Urinary bladder (tissue), 4 donors: ENCODE measurements at places on chromosomes 1 and 21.

GRCh38 chr1:172252321-172252720 lies 168.2 kb upstream of the C1orf105 start:
- DNase-seq = no peak

DNA sequence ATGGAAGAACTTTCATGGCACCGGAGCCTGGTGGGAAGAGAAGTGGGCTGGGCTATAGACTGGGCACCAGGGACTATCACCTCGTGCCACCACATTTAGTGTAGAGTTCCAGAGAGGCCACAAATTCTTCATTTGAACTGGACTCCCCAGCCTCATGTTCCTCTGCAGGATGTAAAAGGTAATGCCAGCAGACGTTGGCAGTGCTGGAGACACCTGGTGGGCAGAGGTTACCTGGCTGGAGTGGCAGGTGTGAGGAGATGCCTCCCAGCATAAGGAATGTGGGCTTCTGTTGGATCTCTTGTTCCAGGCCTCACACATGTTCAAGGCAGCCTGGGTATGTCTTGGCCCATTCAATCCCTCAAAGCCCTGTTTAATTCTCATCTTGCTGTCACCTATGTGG lies 35.2 kb downstream of the TEX35 start:
- no peak for DNase-seq

DNA sequence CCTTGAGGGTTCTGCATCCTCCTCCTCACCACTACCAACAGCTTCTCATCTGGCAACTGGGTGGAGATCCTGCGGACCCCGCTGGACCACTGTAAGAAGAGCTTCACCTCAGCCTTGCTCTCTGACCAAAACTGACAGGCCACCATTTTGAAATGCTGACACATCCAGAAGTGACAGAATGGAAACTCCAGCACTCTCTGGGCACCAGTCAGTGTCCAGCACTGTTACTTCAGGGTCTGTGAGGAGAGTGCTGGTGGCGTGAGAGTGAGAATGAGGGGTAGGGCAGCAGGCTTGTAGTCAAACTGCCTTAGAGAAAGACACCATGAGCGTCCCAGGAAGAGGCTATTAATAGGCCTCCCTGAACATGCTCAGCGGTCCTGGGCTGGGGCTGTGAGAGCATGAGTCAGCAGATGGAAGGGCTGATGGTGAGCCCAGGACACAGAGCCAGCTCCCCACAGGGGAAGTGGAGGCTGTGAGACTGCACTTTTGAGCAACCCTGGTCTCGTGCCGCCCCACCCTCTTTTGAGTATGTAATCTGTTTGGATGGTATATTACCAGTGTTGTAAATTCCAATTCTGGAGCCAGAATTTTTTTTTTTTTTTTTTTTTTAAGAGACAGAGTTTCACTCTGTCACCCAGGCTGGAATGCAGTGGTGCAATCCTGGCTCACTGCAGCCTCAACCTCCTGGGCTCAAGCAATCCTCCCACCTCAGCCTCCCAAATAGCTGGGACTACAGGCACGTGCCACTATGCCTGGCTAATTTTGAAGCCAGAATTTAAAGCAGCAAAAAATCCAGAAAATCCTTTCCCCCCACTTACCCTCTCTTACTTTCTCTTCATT lies 34.4 kb upstream of the SLC30A1 start:
- no peak for DNase-seq

GRCh38 chr1:109946511-109946910 lies 35.9 kb downstream of the CSF1 start:
- DNase-seq = no peak

DNA sequence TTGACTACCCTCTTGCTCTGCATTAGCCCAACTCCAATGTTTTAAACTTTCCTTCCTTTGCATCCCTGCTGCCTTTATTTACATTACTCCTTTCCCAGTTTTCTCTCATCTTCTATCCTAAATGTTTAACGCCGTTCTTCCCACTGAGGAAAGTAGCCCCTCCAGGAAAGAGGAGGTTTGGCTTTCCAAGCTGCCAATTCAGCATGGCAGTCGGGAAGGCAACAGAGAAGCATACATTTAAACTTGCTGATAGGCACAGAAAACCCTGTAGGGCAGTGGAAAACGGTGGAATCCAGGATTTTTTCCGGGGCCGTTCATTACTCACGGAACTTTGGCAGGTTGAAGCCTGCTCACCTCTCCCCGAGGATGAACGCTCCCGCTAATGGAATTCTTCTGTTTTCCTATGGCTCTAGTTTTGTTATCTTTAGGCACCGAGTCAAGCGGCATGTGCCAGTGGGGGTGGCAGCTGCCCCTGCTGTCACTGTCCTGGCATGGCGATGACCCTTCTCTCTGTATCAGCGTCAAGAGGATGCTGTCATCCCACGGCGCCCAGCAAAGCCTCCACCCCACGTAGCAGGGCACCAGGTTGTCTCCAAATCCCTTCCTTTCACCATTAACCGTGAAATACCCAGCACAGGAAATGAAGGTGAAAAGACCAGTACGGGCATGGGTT lies 48.3 kb downstream of the ZBTB18 start:
- no peak for DNase-seq

- peak; percentile 77 for DNase-seq
These were observed 160.9 kb upstream of the UBE2U start for GRCh38 chr1:64042331-64043100.

GRCh38 chr1:166822385-166822784 lies 16.9 kb upstream of the POGK start:
- no peak for DNase-seq
